ENCODE measurements at places on chromosomes 4 and X.

DNA sequence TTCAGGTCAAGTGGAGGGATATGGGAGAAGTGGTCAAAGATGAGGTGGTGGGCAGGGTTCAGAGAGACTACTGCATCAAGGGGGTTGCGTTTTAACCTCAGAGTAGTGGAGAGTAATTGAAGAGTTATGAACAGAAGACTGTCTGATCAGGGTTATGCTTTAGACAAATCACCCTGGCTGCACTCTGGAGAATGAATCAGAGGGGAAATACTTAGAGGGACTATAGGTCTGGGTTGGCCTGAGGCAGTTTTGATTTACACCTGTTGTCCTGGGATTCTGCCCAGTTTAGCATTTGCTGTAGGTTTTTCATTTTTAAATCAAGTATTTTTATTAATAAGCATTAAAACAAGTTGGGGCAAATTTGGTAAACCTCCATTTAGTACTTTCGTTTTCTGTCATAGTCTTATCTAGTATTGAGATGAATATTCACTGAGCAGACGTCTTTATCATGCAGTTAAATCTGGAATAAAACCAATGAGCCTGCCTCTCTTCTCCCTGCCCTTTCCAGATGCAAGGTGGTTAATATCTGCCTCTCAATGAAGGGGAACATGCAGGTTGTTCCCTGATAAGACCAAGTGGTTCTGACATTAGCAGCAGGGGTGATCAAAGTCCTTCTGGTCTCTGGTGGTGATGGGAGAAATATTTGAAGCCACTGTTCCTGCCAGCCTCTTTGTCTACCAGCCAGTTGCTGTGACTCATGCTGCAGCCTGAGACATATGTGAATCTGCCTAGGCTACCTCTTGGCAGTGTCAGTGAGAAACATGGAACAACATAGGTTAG is 116.0 kb upstream of the RPS6KA3 start:
- no peak for DNase-seq

DNA sequence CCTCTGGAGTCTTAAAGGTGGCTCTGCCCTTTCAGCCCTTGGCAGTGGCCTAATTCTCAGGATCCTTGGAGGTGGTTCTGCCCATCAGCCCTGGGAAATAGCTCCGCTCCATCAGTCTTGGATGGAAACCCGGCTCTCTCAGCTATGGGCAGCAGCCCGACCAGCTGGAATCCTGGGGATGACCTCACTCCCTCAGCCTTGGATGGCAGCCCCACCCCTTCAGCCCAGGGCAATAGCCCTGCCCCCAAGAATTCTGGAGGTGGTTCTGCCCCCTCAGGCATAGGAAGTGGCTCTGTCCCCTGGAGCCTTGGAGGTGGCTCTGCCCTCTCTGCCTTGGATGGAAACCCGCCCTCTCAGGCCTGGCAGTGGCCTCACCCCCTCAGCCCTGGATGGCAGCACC is 127.7 kb downstream of the RBMX2 start:
- no peak for DNase-seq

- no peak for DNase-seq
Measured at GRCh38 chr4:40409835-40410234, 74.7 kb downstream of the CHRNA9 start.

- no peak for DNase-seq
Measured at GRCh38 chrX:31266203-31267076, 194.6 kb upstream of the FTHL17 start.

DNA sequence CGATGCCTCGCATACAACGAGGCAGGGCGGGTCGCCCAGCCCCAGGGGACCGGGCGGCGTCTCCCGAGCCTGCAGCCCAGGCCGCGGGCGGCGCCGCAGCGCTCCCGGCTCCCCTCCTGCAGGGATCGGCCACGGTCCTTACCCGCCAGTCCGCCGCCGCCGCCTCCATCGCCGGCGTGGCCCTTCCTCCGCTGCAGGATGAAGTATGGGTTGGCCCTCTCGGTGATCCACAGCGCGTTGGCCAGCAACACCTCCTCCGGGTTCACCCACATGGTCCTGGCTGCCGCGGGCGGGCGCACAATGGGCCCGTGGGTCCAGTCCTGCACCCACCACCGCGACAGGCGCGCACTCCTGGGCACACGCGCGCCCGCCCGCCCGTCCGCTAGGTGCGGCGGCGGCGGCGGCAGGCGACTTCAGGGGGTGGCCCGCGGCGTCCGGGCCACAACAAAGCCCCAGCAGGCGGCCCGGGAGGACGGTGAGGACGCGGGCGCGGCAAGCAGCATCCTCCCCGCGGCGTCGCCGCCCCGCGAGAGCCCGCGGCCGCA is 339 bp downstream of the TBC1D9 start:
- DNase-seq: no peak

- no peak for DNase-seq
Measured at GRCh38 chr4:67035501-67035900, 509.8 kb downstream of the CENPC start.

- DNase-seq: no peak
Measured at GRCh38 chrX:25300994-25301393, 285.2 kb upstream of the ARX start.

- no peak for DNase-seq
Measured at GRCh38 chr4:19030048-19030447, 1008.5 kb upstream of the LCORL start.

DNA sequence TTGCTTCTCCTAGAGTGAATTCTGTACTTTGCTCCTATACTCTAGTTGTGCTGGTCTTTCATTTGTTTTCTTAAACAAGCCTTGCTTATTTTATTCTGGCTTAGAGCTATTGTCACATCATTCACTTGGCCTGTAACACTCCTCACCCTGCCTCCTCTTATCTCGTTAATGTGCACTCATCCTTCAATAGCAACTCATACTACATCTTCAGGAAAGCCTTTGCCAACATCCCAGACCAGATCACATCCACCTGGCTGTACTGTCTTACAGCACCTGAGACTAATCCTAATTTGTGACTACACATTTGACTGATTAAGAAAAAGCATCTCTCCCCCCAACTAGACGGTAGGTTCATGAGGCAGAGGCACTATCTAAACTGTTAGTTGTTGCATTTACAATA is 80.8 kb downstream of the SLC7A11 start:
- DNase-seq: no peak

- DNase-seq: peak; percentile 49
Measured at GRCh38 chrX:71098302-71098701, 2.7 kb downstream of the FOXO4 start.

- no peak for DNase-seq
Measured at GRCh38 chr4:138226351-138226750, 15.8 kb downstream of the SLC7A11 start.

DNA sequence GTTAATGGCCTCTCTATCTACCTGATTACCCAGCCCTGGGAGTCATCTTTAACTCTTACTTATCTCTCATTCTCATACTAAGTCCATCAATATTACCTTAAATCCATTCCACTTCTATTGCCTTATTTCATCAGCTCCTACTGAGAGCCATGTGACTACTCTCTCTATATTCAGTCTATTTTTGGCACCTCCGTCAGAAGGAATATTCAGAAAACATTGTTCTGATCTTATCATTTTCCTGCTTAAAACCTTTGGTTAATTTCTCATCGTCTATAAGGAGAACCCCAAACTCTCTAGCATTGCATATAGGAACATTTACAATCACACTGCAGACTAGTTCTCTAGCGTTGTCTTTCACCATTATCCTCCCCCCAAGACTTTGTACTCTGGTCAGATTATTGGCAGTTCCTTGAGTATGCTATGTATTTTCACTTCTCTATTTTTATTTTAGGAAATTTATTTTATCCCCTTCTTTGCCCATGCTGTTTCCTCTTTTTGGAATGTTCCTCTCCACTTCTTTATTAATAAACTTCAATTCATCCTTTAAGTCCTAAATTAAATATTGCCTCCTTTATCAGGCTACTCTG is 13.7 kb upstream of the AMMECR1 start:
- no peak for DNase-seq

- no peak for DNase-seq
Measured at GRCh38 chrX:41025926-41026701, 59.1 kb upstream of the USP9X start.
